ENCODE measurements at places on chromosomes 2 and 18.

DNA sequence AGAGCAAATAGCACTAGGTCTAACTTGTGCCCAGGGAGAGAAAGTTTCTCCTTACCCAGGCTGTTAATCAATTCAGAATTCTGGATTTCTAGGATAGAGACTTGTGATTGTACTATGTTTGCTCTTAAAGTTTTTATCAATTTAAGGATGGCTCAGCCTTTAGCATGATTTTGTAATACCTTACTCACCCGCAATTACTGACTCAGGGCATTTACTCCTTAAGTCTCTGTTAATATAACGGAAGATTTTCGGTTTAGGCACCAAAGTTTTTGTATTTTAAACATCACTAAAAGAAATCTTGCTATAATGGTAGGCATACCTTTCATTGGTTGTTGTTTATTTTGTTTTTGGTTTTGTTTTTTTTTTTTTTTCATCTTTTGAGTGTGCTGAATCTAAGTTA is 358.2 kb downstream of the RBM43 start:
- no peaks in the 10 kb centered on the region for H3K4me1 ChIP-seq
- no peaks in the 10 kb centered on the region for H3K36me3 ChIP-seq
- no peak overlapping the region for H3K27ac ChIP-seq
- H3K4me3 ChIP-seq, result no peak overlapping the region
- no peak for DNase-seq
- H3K27me3 ChIP-seq, result peaks cover 4% of the 10 kb centered on the region

GRCh38 chr18:65746936-65747335 is 3.9 kb upstream of the CDH7 start:
- H3K4me1 ChIP-seq, result peaks cover 7% of the 10 kb centered on the region
- DNase-seq, result no peak
- H3K36me3 ChIP-seq, result no peaks in the 10 kb centered on the region
- no peak overlapping the region for H3K4me3 ChIP-seq
- H3K27ac ChIP-seq, result no peak overlapping the region
- peaks cover 10% of the 10 kb centered on the region for H3K27me3 ChIP-seq

DNA sequence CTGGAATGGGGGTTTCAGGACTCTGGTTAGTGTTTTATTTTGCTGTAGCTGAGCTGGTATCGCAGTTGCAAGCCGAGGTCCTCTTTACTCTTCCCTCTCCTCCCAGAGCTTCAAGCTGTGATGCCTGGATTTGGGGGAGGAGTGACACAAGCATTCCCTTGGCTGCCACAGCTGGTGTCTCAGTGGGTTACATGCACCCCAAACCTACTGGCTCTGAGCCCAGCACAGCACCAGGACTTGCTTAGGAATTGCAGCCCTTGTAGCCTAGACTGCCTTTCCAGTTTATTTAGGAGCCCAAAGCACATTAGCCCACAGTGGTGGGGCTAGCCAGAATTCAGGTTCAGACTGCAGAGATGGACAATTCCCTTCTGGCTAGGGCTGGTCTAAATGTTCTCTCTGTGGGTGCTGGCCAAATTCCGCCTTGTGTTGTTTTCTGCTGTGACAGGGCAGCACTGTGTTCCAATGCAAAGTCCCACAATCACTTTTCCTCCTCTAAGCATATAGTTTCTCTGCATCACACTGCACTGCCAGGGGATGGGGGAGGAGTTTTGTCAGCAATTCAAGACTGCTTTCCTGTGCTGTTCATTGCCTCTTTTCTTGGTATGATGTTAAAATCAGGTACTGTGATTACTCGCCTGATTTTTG is 122.8 kb downstream of the SLC4A10 start:
- H3K4me3 ChIP-seq, result no peak overlapping the region
- no peaks in the 10 kb centered on the region for H3K4me1 ChIP-seq
- no peaks in the 10 kb centered on the region for H3K27me3 ChIP-seq

DNA sequence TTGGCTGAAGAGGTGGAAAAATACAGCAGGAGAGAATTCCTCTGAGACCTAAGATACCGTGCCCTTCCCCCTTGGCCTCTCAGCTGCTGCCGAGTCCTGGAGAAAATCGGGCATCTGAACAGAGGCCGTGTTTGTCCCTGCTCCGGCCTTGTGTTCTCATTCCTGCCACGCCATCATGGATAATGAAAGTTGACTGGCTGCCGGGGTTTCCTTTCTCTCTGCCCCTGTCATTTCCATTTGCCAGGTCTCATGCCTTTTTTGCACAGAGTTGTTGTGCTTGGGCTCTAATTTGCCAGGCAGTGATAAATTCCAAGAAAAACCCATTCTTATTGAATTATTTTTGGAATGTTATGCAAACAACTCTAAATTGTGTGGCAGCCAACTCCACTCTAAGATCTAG is 496.9 kb upstream of the TNP1 start:
- peaks cover 4% of the 10 kb centered on the region for H3K27me3 ChIP-seq
- H3K4me3 ChIP-seq, result no peak overlapping the region
- no peak for DNase-seq
- H3K36me3 ChIP-seq, result peaks cover 3% of the 10 kb centered on the region

- peaks cover 4% of the 10 kb centered on the region for H3K27me3 ChIP-seq
- no peak for DNase-seq
- H3K27ac ChIP-seq, result no peak overlapping the region
- no peaks in the 10 kb centered on the region for H3K36me3 ChIP-seq
- no peak overlapping the region for H3K4me3 ChIP-seq
- peaks cover 14% of the 10 kb centered on the region for H3K4me1 ChIP-seq
Observed at GRCh38 chr18:23450022-23450421, 3.1 kb upstream of the RIOK3 start.

DNA sequence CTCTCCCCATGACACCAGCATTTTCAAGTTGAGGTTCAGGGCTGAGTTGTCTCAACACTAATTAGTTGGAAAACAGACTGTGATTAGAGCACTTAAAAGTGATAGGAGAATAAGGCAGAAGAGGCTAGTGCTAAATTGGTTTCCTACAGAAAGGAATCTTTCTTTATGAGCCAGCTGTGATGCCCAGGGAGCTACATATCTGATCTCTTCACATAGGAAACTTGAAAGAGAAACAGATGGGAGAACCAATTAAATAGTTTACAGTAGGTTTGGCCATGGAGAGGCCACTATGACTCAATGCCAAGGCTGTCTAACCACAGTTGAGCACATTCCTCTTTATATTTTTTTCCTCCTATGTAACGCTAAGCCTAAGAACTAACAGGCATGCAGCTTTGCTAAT is 418.3 kb upstream of the CYRIA start:
- H3K36me3 ChIP-seq, result peaks cover 11% of the 10 kb centered on the region
- no peak overlapping the region for H3K27ac ChIP-seq
- H3K4me3 ChIP-seq, result no peak overlapping the region
- H3K27me3 ChIP-seq, result peaks cover 1% of the 10 kb centered on the region
- H3K4me1 ChIP-seq, result peaks cover 11% of the 10 kb centered on the region

DNA sequence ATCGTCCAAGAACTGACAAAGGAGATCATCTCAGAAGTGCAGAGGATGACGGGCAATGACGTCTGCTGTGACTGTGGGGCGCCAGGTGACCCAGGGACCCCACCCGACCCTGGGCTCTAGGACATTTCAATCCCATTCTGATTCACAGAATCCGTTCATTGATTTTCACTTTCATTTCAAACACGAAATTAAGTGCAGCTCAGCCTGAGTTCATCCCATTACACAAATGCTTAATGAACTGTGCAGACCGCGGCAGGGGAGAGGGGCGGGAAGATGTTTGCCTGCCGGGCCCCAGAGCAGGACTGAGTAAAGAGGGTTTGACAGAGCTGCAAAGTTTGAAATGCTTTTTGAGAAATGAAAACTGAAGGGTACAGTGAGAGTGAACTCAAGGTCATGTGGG is 67.1 kb downstream of the ITGB1BP1 start:
- peaks cover 45% of the 10 kb centered on the region for H3K36me3 ChIP-seq
- H3K4me3 ChIP-seq, result no peak overlapping the region
- no peak for DNase-seq
- no peak overlapping the region for H3K27ac ChIP-seq
- H3K27me3 ChIP-seq, result peaks cover 2% of the 10 kb centered on the region
- H3K4me1 ChIP-seq, result no peaks in the 10 kb centered on the region

GRCh38 chr2:190655113-190655512 is 6.2 kb downstream of the NAB1 start:
- peaks cover 5% of the 10 kb centered on the region for H3K4me1 ChIP-seq
- H3K27me3 ChIP-seq, result peaks cover under 1% of the 10 kb centered on the region
- no peak overlapping the region for H3K27ac ChIP-seq

- no peaks in the 10 kb centered on the region for H3K27me3 ChIP-seq
- peaks cover 14% of the 10 kb centered on the region for H3K4me1 ChIP-seq
- H3K36me3 ChIP-seq, result no peaks in the 10 kb centered on the region
Observed at GRCh38 chr2:100733391-100734187, 86.3 kb upstream of the NPAS2 start.

- no peak for DNase-seq
- H3K36me3 ChIP-seq, result peaks cover 6% of the 10 kb centered on the region
- H3K4me1 ChIP-seq, result peaks cover 9% of the 10 kb centered on the region
- no peak overlapping the region for H3K4me3 ChIP-seq
- H3K27me3 ChIP-seq, result no peaks in the 10 kb centered on the region
- H3K27ac ChIP-seq, result no peak overlapping the region
Observed at GRCh38 chr18:65221736-65222135, 529.1 kb upstream of the CDH7 start.

- peak overlapping the region; percentile 94 for H3K27ac ChIP-seq
- H3K4me3 ChIP-seq, result peak overlapping the region; percentile 96
- no peak for DNase-seq
- H3K4me1 ChIP-seq, result peaks cover 15% of the 10 kb centered on the region
- H3K27me3 ChIP-seq, result peaks cover 13% of the 10 kb centered on the region
Observed at GRCh38 chr2:69436596-69436937, 668 bp downstream of the NFU1 start.

- H3K27me3 ChIP-seq, result no peaks in the 10 kb centered on the region
- no peak for DNase-seq
- no peak overlapping the region for H3K27ac ChIP-seq
Observed at GRCh38 chr2:231069379-231070054, 12.8 kb downstream of the PSMD1 start.

- DNase-seq, result no peak
- H3K36me3 ChIP-seq, result no peaks in the 10 kb centered on the region
- no peaks in the 10 kb centered on the region for H3K27me3 ChIP-seq
- no peak overlapping the region for H3K4me3 ChIP-seq
- H3K27ac ChIP-seq, result no peak overlapping the region
- H3K4me1 ChIP-seq, result no peaks in the 10 kb centered on the region
Observed at GRCh38 chr2:172038121-172038520, 38.4 kb downstream of the METAP1D start.

DNA sequence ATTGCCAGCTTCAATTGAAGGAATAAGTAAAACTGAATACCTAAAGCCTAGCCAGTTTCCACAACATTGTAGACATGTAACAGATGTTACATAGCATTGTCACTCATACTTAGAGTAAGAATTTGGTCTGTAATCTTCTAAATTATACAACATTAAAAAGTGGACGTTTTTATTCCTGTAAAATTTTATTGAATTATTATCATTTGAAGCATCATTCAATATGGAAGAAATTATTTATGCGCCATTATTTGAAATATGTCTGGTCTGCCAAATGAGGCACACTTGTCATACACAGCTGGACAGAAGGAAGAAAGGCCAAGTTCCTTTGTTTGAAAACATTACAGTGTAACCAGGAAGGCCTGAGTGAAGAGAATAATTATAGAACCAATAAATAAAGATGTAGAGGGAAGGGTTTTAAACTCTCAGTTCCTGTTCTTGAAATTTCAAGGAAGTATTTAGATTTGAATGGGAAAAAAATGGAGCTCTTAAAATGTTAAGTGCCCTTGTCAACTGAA is 575.5 kb downstream of the LRRTM4 start:
- no peaks in the 10 kb centered on the region for H3K36me3 ChIP-seq
- no peaks in the 10 kb centered on the region for H3K27me3 ChIP-seq
- H3K4me1 ChIP-seq, result peaks cover 5% of the 10 kb centered on the region
- H3K4me3 ChIP-seq, result no peak overlapping the region

DNA sequence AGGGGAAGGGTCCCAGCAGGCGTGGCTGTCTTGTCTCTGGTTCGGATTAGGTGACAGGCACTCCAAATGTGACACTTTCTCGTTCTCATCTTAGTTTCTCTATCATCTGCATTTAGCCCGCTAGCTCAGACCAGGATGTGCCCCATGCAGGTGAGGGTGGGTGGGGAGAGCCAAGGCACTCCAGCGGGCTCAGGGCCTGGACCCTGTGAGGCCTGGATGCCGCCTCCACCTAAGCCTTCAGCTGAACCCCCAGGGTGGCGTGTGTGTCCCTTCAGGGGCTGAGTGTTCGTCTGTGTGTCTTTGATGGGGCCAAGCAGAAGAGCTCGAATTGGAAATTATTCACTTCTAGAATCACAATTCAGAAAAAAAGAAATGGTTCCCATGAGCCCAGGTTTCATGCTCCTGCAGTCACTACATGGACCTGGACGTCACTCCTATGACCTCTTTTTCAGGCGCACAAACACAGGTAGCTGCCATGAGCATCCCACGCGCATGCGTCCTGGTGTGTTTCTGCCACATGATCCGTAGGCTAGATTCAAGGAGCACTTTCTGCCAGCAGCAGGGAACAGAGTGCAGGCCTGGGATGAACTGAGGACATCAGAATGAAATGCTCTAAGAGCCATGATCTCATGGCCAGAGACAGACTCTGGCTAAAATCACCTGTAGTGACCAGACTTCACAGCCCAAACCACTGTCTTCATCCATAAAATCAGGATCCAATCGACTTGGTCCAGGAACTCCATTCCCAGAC is 25.8 kb downstream of the CIDEA start:
- peaks cover 39% of the 10 kb centered on the region for H3K4me1 ChIP-seq
- no peak overlapping the region for H3K4me3 ChIP-seq
- peaks cover 2% of the 10 kb centered on the region for H3K27me3 ChIP-seq

DNA sequence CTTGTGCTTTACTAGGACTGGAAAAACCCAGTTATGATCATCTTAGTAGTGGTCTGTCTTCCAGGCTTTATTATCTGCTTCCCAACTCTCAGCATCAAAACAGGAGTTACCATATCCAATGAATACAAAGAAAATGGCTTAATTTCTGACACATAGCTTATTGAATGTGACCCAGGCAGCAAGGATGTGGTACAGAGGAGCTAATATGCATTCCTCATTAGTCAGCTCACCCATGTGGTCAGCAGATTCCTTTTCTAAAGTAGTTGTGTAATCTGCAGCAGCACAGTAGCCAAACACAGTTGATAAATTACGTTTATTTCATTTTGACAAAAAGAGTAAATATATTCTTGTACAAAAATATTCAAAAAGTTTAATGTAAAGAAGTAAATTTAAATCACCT is 43.6 kb downstream of the TSPYL6 start:
- no peak overlapping the region for H3K4me3 ChIP-seq
- no peak overlapping the region for H3K27ac ChIP-seq
- H3K36me3 ChIP-seq, result peaks cover 4% of the 10 kb centered on the region
- DNase-seq, result no peak
- no peaks in the 10 kb centered on the region for H3K27me3 ChIP-seq

DNA sequence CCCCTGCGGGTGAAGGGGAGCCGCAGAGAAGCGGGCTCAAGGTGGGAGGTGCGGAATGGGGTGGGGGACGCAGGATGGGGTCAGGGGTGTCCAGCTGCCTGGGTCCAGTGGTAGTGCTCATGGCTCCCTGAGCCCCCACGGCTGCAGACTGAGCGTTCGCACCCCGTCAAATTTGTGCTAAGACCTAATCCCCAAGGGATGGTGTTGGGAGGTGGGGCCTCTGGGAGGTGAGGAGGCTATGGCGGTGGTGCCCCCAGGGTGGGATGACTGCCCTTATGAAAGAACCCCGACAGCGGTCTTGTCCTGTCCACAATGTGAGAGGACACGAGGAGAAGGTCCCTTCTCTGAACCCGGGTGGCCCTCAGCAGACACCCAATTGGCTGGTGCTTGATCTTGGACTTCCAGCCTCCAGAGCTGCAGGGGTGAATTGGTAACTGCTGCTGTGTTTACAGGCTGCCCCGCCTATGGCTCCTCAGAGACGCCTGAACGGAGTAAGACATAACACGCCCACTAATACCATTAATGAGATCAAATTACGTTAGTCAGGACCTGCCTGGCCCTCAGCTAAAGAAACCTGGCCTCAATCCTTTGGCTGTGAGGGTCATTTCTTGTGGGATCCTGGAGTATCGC is 42.6 kb downstream of the PXDN start:
- no peak overlapping the region for H3K27ac ChIP-seq
- H3K36me3 ChIP-seq, result no peaks in the 10 kb centered on the region
- H3K27me3 ChIP-seq, result peaks cover 2% of the 10 kb centered on the region
- H3K4me1 ChIP-seq, result peaks cover 28% of the 10 kb centered on the region
- no peak for DNase-seq

All from endothelial cell (in vitro differentiated cells).